ENCODE measurements at places on chromosomes 4 and X.

GRCh38 chr4:150078041-150078578 lies at the start of gene DCLK2:
DCLK2 (plus strand) TSS chr4:150078445; CDS start chr4:150079028, 583 bp downstream.
- DNase-seq: no peak

DNA sequence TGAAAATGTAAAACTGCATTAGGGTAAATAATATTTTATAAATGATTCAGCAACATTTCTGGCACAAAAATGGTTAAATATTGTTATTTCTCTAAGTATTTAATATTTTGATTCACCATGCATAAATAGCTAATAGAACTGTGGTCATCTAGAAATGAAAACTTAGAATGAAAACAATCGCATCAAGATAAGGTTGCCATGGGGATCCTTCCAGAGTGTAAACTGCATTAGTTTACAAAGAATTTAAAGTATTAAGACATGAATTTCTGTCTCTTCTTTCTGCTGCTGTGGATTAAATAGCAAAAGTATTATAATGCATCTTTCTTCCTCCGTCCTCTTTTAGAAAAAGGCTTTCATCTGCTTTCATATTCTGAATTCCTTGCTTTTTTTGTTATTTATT lies 1064.6 kb upstream of the SLIT2 start:
- no peak for DNase-seq

- DNase-seq: no peak
These were observed 60.2 kb downstream of the KCNIP4 start for GRCh38 chr4:21888195-21888976.

DNA sequence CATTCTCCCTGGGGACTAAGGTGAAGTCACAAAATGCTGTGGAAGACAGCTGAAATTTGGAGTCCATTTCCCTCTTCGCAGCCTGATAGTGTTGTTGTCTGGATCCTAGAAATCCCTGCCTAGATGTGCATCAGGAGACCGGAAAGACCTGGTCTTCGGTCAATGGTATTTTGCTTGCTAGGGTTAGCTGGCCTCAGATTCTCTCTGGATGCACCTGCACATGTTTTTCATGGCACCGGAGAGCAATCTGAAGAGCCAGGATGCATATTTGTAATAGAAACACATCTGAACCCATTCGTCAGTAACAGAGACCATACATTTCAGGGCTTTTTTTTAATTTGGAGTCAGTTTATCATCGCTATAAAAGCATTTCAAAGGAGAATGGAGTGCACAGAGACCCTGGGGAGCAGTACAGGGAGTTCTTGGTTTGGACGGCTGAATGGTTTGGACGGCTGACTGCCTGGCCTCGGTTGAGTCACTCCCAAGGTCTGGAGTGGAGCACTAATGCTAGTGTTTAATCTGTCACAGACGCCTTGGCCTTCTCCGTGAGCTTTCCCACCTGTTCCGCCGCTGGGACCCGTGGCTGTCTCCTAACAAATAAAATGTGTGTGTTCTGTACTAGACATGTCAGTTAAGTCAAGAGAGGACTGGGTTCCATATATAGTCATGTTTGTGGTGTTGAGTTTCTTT lies 7.5 kb upstream of the PDLIM3 start:
- DNase-seq: no peak

GRCh38 chr4:57064120-57064519 lies 46.1 kb downstream of the IGFBP7 start:
- DNase-seq: no peak

GRCh38 chrX:36609616-36610585 lies 398.3 kb upstream of the FAM47C start:
- no peak for DNase-seq

DNA sequence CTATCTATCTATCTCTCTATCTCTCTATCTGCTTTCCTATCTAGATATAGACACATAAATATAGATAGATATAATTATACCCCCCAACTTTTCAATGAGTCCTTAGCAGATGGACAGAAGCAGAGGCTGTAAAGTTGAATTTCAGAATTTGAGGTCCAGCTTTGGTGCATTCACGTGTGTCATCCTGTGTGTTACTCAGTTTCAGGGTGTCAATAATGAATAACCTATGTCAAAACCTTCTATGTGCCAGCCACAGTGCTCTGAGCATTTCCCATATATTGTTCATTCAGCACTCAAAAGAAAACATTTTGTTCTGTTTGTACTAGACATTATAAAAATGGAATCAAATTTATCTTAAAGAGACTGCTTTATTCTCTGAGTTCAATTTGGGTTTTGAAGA lies 310.0 kb downstream of the ARHGAP24 start:
- DNase-seq: no peak

DNA sequence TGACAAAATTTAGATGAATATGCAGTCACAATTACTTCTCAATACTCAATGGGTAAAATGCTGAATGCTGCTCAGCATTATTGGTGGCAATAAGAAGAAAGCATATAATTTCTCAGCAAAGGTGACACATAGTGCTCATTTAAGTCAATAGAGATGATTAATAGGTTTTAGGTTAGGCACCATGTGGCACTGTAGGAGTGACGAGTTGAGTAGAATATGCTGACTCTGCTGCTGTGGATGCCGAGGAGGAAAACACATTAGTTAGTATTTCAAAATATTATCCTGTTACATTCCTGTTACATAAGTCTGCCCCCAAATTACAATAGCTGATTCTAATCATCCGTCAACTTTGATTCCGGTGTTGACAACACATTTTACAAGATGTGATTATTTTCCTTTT lies 13.7 kb upstream of the CXCL5 start:
- no peak for DNase-seq

- no peak for DNase-seq
These were observed 508.7 kb downstream of the TRIML1 start for GRCh38 chr4:188647820-188648370.

- DNase-seq: no peak
These were observed 101.7 kb upstream of the SOD3 start for GRCh38 chr4:24693636-24694035.

DNA sequence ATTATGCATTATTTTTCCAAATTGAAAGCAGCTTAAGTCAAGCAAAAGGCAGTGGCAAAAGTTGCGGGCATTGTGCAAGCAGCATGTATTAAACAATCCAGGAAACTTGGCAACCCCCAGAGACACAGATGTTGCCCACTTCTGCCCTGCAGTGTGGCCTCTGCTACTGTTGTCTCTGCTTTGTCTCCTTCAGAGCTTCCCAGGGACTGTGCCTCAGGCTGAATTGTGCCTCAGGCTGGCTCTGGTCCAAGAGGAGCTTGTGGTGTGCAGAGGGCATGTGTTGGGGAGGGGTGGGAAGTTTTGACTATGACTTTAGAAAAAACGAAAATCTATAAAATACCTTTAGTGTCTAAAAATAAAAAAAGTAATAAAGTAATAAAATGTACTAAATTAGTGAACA lies 201.4 kb downstream of the CCSER1 start:
- no peak for DNase-seq

- DNase-seq: peak; percentile 20
These were observed 615 bp downstream of the NEXMIF start for GRCh38 chrX:74924449-74925224.

- no peak for DNase-seq
These were observed 5.8 kb upstream of the CRLF2 start for GRCh38 chrX:1218286-1218685.

- DNase-seq: no peak
These were observed 672.2 kb downstream of the KCTD8 start for GRCh38 chr4:43776371-43776770.

Measured in activated T-helper 1 cell treated with anti-CD3 and anti-CD28 coated beads, Interleukin-12 subunit alpha, Interleukin-12 subunit beta, Interleukin-2, Interleukin-4 antibody, amounts not matched to agents 30 ng/mL and 10 ng/mL and 1 ng/mL, durations not matched to agents 14 hours and 24 hours and 36 hours (primary cell).